ENCODE measurements at places on chromosomes 2 and 18.

- DNase-seq: no peak
Observed at GRCh38 chr18:38981389-38981788, 1415.8 kb upstream of the CELF4 start.

DNA sequence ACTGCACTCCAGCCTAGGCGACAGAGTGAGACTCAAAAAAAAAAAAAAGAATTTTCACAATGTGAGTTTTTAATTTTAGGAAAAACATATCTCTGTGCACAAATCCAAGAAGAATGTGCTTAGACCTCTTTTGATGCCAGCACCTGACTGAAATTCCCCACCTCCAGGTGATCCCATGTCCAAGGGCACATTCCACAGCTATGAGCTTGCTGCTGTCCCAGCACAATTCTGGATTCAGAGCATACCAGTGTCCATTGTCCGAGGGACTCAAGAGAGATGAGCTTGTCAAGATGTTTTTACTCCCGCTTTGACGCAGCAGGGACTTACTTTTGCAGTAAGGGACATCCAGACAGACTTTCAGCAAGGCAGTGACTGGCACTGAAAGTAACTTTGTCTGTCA, 489.1 kb upstream of the ACVR2A start:
- DNase-seq: no peak

DNA sequence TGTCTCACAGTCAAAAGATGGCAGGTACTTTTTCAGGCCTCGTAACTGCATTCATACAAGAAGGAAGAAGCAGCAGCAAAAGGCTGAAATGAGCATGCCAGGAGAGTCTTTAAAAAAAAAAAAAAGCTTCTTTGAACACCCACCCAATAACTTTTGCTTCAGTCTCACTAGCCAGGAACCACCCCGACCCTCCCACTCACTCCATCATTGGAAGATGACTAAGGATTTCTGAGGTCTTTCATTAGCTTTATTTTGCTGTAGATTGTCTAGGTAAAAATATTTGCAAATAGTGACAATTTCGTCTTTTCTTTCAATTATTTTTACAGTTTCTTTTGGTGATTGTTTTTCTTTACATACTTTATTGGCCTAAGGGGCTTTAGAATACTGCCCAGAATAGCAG, 37.9 kb downstream of the RBBP8 start:
- no peak for DNase-seq

- DNase-seq: no peak
Observed at GRCh38 chr18:364256-364826, 96.5 kb upstream of the THOC1 start.

DNA sequence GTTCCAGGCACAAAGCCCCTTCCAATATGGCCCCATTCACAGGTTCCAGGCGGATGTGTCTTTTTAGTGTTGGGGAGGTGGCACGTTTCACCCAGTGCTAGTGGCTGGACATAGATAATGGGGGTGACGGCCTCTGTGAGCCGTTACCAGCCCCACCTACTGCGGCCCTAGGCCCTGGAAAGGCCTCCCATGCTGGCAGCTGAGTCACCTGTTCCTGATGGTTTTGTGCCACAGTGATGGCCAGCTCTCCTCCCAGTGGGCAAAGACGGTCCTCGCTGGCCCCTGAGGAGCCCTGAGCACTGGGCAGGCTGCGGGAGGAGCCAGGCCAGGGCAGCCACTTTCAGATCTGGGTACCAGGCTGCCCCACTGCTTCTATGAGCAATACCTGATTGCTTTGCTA, 40.0 kb upstream of the GPC1 start:
- no peak for DNase-seq

Measured in SW 1271 (cell line).